ENCODE measurements at places on chromosomes 3 and 15.

- peak; percentile 67 for DNase-seq
These were observed 57.5 kb upstream of the SIN3A start for GRCh38 chr15:75508840-75509532.

DNA sequence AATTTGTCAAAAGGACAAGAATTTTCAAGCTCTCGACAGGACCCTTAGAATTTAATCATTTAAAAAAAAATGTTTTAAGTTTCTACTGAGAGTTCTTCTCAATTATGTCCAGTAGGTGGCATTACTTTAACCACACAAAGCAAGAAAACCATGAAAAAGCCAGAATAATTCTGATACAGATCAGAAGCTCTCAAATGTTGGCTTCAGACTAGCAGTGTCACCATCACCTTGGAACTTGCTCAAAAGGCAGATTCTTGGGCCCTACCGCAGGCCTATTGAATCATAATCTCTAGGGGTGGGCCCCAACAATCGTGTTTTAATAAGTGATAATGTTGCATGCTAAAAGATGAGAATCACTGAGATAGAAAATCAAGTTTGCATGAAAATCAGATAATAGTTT is 99.5 kb upstream of the KCNMB2 start:
- DNase-seq: peak; percentile 13

DNA sequence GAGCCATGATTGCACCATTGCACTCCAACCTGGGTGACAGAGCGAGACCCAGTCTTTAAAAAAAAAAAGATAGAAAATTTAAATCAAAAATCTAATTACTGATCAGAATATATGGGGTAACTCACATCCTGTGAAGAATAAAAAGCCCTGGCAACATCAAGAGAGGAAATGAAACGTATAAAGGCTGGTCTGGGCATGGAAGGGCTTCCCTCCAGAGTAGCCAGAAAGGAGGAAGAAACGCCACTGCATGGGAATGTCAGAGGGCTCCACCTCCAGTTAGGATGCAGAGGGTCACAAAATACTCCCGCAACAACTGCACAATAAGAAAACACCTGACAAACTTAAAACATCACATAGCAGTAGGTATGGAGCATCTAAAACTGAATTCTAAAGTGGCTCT is 4.9 kb upstream of the IQCF1 start:
- no peak for DNase-seq

- peak; percentile 82 for DNase-seq
These were observed 34.3 kb downstream of the CCR3 start for GRCh38 chr3:46276497-46277099.

DNA sequence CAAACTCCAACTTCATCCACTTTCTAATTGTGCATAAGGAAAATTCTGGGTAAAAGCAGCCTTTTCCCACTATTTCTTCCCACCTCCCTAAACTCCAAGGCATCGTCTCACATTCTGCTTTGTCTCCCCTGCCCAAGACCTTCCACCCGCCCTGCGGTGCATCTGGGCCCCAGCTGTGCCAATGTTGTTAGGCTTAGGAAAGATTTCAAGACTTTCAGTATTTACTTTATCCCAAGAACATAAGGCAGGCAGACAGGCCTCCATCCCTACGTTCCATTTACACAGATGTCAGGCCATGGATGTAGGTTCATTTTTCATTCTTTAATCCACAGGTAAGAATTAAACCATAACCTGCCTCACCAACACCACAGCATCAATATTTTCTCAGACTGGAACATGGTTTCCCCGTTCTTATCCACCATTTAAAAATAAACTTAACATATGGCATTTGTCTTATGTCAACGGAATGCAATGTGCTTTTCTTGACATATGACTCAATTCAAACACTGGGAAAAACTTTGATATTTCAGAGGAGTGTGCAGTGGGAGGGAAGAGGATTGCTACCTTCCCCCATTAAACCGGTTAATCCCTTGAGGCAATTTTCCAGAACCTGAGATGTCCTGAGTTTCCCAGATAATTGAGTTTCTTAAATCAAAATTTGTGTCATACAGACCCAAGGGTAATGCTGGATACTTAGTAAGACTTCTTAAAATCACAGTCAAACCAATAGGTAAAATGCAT is 238.0 kb upstream of the LRIG1 start:
- DNase-seq: no peak

- DNase-seq: peak; percentile 28
These were observed 209.2 kb upstream of the ZPLD1 start for GRCh38 chr3:102225407-102226132.

DNA sequence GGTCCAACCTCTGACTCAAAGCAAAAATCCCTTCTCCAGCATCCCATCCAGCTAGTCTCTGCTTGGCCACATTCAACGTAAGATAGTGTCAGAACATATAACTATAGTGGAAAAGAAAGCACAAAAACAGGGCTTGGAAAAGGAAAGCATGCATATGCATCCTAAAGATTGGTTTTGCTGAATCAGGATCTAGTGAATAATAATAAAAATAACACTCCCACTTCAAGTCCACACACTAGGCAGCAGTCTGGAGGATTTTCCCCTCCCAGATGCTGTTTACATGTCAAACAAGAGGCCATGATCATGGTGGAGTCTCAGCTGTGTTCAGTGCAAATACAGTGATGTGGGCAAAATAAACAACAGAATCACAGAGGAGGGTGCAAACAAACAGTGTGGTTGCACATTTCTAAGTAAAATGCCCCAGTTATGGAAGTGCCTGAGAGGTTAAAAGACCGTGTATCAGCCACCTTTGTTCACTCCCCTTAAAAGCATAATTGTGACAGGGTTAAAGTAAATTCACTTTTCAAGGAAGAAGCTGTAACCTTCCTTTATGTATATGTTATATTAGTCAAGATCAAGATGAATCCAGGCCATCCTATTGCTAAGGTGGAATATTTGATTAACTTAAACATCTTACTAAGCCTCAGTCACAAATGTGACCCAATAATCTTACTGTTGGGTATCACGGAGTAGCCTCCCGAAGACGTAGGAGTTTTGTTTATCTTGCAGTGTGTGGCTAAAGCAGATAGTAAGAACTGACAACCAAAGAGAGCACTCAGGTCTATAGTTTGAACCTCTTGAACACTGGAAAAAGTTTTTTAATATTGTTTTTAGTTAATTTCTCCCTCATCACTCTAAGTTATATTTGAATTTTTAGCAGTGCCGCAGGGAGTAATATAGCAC is 424.5 kb downstream of the SOX2 start:
- DNase-seq: peak; percentile 15

DNA sequence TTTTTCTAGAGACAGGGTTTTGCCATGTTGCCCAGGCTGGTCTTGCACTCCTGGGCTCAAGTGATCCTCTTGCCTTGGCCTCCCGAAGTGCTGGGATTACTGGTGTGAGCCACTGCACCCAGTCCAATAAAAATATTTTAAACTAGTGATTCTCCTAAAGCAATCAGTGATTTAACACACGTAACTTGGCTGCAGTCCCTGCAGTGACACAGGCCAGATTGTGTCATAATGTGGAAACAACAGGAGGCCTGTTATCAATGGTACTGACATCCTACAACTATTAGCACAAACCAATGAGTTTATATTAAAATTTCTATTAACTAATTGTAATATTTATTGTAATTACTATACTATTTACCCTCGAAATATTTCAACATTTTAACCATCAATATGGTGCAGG is 1.6 kb upstream of the SEC61A1 start:
- DNase-seq: no peak

DNA sequence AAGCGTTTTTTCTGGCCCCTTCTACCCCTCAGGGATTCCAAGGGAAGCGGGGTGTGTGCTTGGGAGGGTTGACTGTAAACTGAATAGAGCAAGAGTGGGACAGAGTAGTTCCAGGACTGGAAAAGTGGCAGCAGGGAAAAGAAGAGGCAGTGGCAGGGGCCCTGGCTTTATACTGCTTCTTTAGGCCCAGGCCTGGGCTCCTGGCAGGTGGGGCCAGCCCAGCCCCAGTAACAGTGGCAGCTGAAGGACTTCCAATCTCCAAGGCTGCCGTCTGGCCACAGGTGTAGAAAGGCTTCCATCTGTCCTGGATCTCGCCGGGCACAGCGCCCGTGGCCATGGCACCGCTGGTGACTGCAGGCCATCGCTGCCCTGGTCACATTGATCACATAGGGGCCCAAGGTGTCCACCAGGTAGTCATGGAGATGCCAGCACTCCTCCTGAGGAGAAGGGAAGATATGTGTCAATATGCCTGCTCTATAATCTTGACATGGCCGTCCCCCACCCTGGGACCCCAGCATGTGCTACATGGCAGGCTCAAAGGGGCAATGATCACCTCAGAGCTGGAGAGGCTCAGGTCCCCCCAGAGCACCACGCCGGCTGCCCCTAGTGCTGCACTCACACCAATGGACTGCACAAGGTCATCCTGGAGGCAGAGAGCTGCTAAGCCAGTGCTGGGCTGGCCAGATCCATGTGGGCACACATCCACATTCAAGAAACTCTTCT is 1.0 kb upstream of the IFRD2 start:
- no peak for DNase-seq

GRCh38 chr3:100103558-100104441 is 10.5 kb downstream of the FILIP1L start:
- DNase-seq: peak; percentile 13

- DNase-seq: no peak
These were observed 14.2 kb upstream of the SPATA12 start for GRCh38 chr3:57046101-57046765.

DNA sequence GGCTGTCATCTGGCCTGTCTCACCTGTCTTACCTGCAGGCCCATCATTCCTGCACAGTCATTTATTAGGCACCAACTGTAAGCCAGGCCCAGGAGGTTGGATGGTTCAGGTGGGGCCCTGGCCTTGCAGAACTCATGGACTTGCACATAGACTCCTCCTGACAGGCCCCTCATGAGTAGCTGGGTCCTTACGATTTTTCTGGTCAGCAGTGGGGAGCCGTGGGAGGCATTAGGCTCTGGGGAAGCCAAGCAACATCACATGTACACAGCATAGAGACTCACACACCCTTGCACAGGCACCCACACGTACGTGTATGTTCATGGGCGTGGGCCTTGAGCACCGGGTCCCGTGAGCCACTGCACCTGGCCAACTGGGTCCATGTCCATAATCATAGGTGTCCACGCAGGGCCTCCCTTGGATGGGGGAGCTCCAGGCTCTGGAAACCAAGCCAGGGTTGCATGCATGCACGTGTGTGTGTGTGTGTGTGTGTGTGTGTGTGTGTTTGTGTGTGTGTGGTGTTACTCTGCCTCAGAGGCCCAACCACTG is 20.3 kb downstream of the CISH start:
- DNase-seq: no peak

DNA sequence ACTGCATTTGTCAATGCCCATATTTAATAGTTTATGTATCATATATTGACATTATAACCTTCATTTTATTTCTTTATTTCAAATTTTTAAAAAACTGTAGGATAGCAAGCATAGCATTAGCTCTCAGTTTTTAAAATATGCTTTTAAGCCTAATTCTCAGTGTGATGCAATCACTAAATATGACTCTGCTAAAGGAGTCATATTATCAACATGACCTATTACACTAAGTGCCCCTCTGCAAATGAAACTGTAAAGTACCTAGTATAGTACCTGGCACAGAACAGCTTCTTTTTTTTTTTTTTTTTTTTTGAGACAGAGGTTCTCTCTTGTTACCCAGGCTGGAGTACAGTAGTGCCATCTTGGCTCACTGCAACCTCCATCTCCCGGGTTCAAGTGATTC is 179.4 kb upstream of the CGNL1 start:
- no peak for DNase-seq

DNA sequence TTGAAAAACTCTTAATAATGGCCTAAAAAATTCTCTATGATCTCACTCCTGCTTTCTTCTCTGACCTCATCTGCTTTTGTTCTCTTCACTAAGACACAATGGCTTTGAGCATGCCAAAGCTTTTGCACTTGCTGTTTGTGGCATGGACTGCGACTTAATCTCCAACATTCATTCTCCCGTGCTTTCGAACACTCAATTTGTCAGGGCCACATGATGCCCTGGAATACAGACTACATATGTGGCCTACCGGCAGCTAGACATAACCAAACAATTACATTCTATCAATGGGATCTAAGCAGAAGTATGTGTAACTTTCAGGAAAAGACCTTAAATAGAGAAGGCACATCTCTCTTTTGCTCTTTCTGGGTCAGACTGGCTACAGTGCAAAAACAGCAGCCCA is 506.5 kb downstream of the MAGI1 start:
- no peak for DNase-seq

DNA sequence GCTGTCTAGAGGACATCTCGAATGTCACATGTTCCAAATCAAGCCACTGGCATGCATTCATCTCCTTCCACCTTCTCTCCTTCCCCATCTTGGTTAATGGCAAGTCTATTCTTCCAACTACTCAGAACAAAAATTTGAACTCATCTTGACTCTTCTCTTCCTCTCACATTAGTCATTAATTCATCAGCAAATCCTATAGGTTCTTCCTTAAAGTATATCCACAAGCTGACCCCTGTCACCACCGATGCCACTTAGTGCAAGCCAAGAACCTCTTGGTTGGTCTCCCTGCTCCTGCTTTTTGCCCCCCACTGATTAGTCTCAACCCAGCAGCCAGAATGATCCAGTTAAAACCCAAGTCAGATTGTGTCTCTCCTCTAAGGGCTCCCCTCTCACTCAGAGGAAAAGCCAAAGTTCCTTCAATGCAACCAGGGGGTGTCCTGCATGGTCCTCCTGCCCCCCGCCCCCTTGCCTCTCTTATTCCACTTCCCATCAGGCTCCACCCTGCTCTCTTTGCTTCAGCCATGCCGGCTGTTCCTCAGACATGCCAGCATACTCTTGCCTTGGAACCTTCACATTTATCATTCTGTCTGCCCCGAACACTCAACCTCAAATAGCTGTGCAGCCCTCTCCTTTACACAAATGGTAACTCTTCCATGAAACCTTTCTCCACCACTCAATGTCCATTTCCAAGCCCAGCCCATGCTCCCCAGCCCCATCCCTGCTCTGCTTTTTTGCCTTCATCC is 1.0 kb upstream of the GALNT15 start:
- DNase-seq: no peak

GRCh38 chr15:29159771-29160455 is 109.7 kb downstream of the NSMCE3 start:
- no peak for DNase-seq

- DNase-seq: peak; percentile 85
These were observed 426 bp downstream of the KAT2B start for GRCh38 chr3:20040548-20041196.

GRCh38 chr15:66924889-66925288 is 140.5 kb upstream of the SMAD3 start:
- no peak for DNase-seq

GRCh38 chr15:63200464-63201249 is 11.3 kb downstream of the RAB8B start:
- no peak for DNase-seq

Measured in HuH-7 (cell line).